ENCODE measurements at places on chromosomes 11 and 22.

- no peak overlapping the region for H3K27ac ChIP-seq
- no peaks in the 10 kb centered on the region for H3K36me3 ChIP-seq
- no peaks in the 10 kb centered on the region for H3K4me1 ChIP-seq
- H3K27me3 ChIP-seq: no peaks in the 10 kb centered on the region
- no peak overlapping the region for H3K4me3 ChIP-seq
Measured at GRCh38 chr11:29616611-29617010, 400.2 kb downstream of the KCNA4 start.

- DNase-seq: no peak
- no peak overlapping the region for H3K4me3 ChIP-seq
- H3K4me1 ChIP-seq: no peaks in the 10 kb centered on the region
- H3K27me3 ChIP-seq: no peaks in the 10 kb centered on the region
- H3K36me3 ChIP-seq: no peaks in the 10 kb centered on the region
- no peak overlapping the region for H3K27ac ChIP-seq
Measured at GRCh38 chr11:27339941-27340340, 23.1 kb downstream of the CCDC34 start.

DNA sequence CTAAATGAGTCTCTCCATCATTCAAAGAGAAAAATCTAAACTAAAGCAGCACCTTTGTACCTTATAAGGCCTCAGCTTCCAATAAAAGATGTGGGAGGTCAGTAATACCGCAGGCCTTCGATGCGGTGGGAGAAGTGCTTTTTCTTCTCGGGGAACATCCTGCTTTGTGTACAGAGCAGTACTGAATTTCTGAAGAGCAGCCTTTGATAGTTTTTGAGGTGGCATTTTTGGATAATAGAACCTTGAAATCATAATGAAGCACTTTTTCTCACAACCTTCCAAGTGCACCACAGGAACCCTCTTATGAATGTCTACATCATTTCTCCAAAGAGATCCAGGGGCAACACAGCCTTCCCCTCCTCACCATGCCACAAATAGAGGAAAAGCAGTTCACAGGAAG is 39.6 kb downstream of the LRRC4C start:
- H3K36me3 ChIP-seq: no peaks in the 10 kb centered on the region
- no peaks in the 10 kb centered on the region for H3K27me3 ChIP-seq
- no peak overlapping the region for H3K4me3 ChIP-seq
- DNase-seq: no peak
- H3K4me1 ChIP-seq: no peaks in the 10 kb centered on the region

DNA sequence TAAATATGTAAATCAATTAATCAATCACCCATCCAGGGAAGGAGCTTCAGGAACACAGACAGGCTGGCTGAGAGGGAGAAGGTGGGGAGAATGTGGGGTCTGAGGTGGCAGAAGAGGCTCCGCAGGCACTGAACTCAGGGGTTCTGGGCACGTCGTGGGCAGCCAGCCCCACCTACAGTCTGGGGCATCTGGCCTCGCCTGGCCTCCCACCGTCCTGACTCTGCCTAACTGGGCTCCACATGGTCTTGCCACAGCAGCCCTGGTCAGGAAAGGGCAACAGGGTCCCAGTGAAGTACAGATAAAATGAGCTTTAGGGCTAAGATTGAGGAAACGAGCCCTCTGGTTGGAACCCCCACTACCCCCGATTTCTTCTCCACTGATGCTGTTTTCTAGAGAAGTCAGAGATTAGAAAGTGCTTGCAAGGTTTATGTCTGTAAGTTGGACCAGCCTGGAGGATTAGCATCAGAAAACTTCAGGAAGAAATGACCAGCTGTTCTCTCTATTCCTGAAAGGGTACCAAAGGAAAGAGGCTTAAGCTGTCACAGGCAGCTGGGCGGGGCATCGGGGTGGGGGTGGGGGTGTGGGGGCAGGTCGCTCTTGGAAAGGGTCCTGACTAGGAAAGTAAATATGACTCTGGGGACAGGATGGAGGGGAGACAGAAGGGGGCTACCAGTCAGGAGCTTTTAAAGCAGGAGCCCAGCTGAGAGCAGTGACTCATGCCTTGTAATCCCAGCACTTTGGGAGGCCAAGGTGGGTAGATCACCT is 261.7 kb downstream of the BUD13 start:
- H3K36me3 ChIP-seq: no peaks in the 10 kb centered on the region
- no peak for DNase-seq
- H3K27ac ChIP-seq: no peak overlapping the region
- H3K4me1 ChIP-seq: no peaks in the 10 kb centered on the region

DNA sequence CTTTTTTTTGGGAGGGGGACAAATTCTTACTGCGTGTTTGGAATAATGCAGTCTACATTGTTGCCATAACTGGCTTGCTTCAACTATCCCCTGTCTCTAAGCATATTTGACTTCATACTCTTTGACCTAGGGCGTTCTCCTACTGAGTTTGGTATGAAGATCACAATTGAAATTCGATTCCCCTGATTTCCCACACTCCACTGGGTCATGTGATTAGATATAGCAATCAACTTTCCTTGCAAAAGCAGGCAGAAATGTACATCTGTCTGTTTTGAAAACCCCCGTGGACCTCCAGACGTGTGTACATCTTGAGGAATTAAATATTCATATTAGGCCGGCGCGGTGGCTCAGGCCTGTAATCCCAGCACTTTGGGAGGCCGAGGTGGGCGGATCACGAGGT is 13.8 kb upstream of the CARD18 start:
- H3K36me3 ChIP-seq: no peaks in the 10 kb centered on the region
- no peak overlapping the region for H3K4me3 ChIP-seq
- no peak for DNase-seq
- no peaks in the 10 kb centered on the region for H3K27me3 ChIP-seq
- H3K4me1 ChIP-seq: peaks cover 12% of the 10 kb centered on the region

DNA sequence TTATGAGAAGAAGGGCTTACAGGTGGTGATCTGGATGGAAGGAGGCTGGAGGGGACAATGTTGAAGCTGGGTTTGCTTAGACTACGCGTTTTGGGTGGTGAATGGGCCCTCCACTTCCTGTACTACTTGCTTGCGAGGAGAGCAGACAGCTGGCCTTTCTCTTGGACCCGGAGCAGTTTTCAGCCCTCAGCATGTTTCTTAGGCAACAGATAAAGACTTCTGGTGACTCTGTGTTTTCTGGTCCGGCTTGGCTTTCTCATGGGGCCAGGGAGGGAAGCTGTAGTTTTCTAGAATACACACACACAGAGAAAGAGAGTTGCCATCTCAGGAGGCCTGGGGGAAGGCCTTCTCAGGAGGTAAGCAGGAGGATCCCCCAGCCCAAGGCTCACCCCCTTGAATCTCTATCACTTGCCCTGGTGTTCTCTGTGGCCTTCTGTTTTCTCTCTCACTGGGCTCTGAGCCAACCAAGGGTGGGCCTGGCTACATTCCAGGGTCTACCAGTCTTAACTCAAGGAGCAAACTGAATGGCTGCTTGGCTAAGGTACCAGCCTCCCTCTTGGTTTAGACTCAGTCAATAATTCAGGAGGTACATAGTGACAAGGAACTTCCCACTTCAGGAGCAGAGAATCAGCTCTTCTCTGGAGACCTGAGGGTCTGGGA is 2.4 kb downstream of the CCS start:
- no peak for DNase-seq
- peaks cover 43% of the 10 kb centered on the region for H3K4me1 ChIP-seq
- H3K36me3 ChIP-seq: peaks cover 12% of the 10 kb centered on the region
- H3K27me3 ChIP-seq: no peaks in the 10 kb centered on the region

GRCh38 chr11:128397362-128397761 is 190.0 kb downstream of the ETS1 start:
- H3K27me3 ChIP-seq: no peaks in the 10 kb centered on the region
- H3K4me1 ChIP-seq: peaks cover 9% of the 10 kb centered on the region
- no peak overlapping the region for H3K27ac ChIP-seq
- DNase-seq: no peak

- DNase-seq: no peak
- H3K4me3 ChIP-seq: no peak overlapping the region
- no peaks in the 10 kb centered on the region for H3K36me3 ChIP-seq
- no peak overlapping the region for H3K27ac ChIP-seq
- no peaks in the 10 kb centered on the region for H3K27me3 ChIP-seq
Measured at GRCh38 chr11:44260081-44260480, 49.9 kb downstream of the ALX4 start.

GRCh38 chr11:2534957-2535672 is 90.3 kb downstream of the KCNQ1 start:
- DNase-seq: no peak
- H3K4me1 ChIP-seq: peaks cover 30% of the 10 kb centered on the region
- no peaks in the 10 kb centered on the region for H3K27me3 ChIP-seq
- peaks cover 13% of the 10 kb centered on the region for H3K36me3 ChIP-seq

- peaks cover 26% of the 10 kb centered on the region for H3K4me1 ChIP-seq
- no peaks in the 10 kb centered on the region for H3K36me3 ChIP-seq
- no peak overlapping the region for H3K4me3 ChIP-seq
- no peak overlapping the region for H3K27ac ChIP-seq
- H3K27me3 ChIP-seq: no peaks in the 10 kb centered on the region
- no peak for DNase-seq
Measured at GRCh38 chr11:60528465-60528864, 13.3 kb downstream of the MS4A13 start.

GRCh38 chr11:78961247-78961646 is 386.6 kb upstream of the NARS2 start:
- H3K36me3 ChIP-seq: no peaks in the 10 kb centered on the region
- no peak overlapping the region for H3K27ac ChIP-seq
- peaks cover 31% of the 10 kb centered on the region for H3K27me3 ChIP-seq
